ENCODE measurements at places on chromosomes 5 and 9.

GRCh38 chr9:110105107-110105506 lies 102.9 kb downstream of the C9orf152 start:
- no peak for DNase-seq

DNA sequence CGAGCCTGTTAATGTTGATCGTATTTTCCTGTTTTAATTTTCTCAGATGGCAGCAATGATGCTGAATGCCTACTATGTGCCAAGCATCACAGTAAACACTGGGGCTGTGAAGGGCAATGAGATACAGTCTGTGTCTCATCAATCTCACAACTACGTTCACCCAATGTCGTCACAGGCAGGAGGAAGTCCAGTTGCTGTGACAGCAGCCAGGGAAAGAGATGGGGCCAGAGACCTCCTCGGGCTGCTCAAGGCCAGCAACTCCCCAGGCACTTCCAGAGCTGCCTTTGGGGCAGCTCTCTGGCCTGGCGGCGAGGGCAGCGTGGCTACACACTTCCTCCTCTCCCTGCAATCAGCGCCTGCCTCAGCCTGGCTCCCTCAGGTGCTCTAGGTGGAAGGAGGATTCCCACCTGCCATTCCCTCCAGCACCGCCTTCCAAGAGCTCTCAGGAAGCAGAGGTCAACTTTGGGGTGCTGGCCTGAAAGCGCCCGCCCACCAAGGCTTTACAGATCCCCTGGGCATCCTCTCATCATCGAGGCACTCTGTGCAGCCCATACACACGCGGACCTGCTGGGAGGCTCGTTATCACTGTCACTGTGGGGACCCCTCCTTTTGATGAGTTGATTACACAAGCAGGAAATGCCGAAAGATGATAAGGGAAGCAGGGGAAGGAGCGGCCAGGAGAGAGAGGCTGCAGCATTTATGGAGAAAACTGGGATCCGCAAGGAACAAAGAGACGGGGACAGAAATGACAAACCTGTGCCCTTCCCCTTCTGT lies 159.2 kb downstream of the ZDHHC21 start:
- DNase-seq = no peak

DNA sequence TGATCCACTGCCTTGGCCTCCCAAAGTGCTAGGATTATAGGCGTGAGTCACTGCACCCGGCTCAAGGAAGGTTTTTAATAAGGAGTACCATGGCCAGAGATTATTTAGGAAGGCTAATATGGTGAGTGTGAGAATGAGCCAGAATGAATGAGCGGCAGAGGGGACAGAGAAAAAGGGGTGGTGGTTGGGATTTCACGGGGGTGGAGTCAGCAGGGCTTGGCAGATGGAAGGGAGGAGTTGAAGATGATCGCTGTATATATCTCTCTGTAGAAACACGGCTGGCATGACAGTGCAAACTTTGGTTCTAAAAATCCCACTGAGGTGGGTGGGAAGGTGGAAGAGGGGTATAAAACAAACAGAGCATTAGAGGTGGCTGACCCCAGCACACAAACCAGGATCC lies 176.7 kb upstream of the TBC1D2 start:
- no peak for DNase-seq

GRCh38 chr9:82410866-82411265 lies 422.3 kb downstream of the SPATA31D1 start:
- no peak for DNase-seq

DNA sequence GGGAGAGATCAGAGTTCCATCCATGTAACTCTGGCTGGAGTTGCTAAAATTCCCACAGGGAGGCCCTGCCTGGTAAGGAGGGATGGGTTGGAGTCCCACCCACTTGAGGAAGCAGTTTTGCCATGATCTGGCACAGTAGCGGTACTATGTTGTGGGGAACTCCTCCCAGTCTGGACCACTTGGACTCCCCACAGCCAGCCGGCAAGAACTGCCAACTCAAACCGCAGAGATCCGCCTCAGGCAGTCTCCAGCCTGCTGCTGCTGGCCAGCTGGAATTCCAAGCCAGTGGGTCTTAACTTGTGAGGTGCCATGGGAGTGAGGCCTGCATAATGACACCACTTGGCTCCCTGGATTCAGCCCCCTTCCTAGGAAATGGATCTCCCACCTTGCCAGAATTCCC lies 151.9 kb downstream of the NDUFS4 start:
- DNase-seq = no peak

GRCh38 chr5:197892-198489 lies 6.7 kb downstream of the LRRC14B start:
- DNase-seq = no peak

DNA sequence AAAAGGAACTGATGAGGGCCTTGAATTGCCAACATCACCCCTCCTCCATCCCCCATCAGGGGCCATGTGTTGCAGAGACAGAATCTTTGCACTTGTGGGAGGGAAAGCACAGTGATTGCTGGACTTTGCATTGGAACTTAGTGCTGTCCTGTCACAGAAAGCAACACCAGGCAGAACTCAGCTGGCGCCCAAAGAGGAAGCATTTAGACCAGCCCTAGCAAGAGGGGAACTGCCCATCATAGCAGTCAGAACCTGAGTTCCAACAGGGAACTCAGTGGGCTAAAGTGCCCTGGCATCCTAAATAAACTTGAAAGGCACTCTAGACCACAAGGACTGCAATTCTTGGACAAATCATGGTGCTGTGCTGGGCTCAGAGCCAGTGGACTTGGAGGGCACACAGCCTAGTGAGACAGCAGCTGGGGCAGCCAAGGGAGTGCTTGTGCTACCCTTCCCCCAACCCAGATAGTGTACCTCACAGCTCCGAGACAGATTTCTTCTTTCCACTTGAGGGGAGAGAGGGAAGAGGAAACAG lies 128.1 kb downstream of the ACTL7B start:
- DNase-seq = no peak

DNA sequence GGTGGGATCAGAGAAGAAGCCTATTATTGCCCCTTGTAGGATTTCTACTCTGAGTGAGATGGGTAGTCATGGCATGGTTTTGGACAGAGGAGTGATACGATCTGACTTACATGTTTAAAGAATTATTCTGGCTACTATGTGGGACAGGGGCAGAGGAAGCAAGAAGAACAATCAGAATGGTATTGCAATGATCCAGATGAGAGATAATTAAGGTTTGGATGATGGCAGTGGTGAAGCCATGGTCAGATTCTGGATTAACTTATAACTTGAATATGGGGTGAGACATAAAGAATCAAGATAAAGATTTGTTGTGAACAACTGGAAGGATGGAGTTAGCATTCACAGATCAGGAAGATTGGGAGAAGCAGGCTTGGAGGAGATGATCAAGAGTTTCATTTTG lies 3.4 kb upstream of the HEMGN start:
- DNase-seq = no peak

GRCh38 chr5:175627005-175627404 lies 30.9 kb upstream of the HRH2 start:
- no peak for DNase-seq

DNA sequence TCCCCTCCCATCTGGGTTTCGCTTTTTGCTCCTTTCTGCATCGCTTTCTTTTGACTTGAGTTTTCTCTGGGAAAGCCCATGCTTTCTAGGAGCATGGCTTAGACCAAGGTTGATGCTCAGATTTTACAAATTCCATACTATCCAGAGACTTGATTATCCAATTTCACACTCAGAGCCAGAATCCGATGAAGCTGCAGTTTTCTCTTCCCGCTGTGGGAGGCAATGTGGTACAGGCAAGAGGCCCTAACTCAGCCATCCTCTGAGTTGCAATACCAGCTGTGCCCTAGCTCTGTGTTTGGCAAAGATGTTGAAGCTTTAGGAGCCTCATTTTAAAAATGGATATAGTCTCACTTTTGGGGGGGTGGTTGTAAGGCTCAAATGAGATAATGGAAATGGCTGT lies 85.1 kb downstream of the BRINP1 start:
- no peak for DNase-seq

DNA sequence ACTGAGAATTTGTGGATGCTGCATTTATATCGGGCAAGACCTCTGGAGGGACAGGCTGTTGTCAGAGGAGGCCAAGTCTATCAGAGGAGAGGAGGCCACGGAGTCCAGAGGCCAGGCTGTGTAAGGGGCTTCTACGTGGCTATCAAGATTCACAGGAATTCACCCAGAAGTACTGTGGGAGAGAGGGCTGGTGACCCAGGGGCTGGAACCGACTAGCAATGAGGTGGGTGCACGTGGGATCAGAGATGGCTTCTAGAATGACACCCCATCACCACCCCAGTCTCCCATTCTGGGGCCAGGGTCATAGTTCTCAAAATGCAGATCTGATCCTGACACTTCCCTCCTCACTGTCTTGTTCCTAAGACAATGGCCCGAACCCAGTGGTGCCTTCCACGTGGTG lies 61.2 kb upstream of the PHYKPL start:
- DNase-seq = no peak

DNA sequence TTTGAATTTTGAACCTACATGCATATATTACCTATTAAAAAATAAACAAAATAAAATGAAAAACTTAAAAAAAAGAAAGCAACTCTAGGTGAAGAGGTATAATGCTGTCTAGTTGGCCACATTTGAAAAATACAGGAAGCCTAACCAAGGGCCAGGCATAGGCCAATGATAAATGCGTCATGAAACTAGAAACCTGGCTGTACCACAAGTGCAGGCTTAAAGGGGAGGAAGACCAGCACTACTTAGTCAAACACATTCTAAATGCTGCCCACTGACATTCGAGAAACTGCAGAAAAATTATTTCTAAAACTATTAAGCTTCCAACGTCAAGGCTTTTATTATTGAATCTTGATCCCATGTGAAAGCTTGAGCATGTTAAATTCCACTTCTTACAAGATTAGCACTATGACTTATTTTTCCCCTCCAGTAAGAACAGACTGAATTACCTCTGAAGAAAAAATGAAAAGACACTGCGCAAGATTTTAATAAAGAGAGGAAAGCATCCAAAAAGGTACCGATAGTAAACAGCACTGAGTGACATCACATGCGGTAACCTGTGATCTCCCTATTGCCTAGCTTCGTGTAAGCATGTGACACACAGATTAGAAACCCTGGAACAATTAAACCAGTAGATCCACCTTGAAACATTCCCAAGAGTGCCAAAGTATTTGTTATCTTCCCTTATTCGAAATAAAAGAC lies 16.2 kb downstream of the CDC14B start:
- DNase-seq = no peak

GRCh38 chr9:36218411-36218901 lies 27.7 kb downstream of the CLTA start:
- no peak for DNase-seq

- no peak for DNase-seq
Observed at GRCh38 chr9:120324996-120325642, 254.8 kb downstream of the CDK5RAP2 start.

- no peak for DNase-seq
Observed at GRCh38 chr9:19485193-19485592, 76.4 kb downstream of the ACER2 start.

DNA sequence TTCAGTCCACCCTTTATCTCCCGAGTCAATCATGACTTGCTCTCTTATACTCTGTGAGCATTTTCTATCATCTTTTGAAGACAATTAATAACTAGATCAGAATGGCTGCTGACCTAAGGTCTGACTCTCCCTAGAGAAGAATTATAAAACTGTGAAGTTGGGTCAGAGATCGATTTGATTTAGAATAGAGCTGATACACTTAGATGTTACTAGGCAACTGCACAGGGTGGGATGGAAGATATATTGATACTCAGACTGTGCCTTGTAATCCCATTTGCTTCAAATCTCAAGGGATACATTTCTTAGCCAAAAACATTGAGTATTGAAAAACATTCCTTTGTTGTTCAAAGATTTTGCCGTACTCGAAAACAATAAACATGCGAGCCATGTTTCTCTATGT lies 106.0 kb upstream of the NMUR2 start:
- no peak for DNase-seq

GRCh38 chr9:4167079-4167671 lies 132.7 kb downstream of the GLIS3 start:
- DNase-seq = no peak

GRCh38 chr9:137301081-137301947 lies 757 bp downstream of the NRARP start:
- DNase-seq = no peak

DNA sequence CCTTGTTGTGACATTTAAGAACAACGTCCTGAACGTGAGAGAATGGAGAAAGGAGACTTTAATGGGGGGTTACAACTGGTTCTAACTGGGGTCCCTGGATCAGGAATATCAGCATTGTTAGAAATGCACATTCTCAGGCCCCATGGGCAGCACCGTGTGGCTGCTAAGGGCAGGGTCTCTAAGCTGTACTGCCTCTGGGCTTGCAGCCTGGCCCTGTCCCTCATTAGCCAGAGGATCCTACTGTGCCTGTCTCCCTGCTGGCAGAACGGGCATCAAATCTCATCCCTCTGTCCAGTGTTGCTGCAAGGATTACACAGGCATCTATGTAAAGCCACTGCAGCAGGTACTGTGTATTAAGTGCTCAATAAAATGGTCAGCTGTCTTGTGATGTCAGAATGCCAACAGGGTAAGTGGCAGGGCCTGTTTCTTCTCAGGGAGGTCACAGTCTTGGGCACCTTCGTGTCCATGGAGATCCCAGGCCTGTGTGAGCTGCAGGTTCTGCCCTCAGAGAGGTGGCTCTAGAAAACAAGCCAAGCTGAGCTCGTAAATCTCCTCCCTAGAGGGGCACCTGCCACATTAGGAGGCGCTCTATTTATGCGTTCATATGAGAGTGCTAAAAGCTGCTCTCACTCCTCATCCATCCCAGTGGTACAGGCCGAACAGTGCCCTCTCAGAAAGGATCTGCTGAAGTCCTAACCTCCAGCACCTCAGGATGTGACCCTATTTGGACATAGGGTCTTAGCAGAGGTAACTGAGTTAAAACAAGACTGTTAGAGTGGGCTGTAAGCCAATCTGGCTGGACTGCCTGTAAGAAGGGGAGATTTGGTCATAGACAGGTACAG lies 210.5 kb downstream of the GADD45G start:
- no peak for DNase-seq
